ENCODE measurements at places on chromosomes 7 and 10.

- peak; percentile 34 for DNase-seq
These were observed 68.9 kb upstream of the CARD11 start for GRCh38 chr7:3112479-3113134.

- DNase-seq, result no peak
These were observed 88.3 kb upstream of the CACUL1 start for GRCh38 chr10:118842843-118843624.

DNA sequence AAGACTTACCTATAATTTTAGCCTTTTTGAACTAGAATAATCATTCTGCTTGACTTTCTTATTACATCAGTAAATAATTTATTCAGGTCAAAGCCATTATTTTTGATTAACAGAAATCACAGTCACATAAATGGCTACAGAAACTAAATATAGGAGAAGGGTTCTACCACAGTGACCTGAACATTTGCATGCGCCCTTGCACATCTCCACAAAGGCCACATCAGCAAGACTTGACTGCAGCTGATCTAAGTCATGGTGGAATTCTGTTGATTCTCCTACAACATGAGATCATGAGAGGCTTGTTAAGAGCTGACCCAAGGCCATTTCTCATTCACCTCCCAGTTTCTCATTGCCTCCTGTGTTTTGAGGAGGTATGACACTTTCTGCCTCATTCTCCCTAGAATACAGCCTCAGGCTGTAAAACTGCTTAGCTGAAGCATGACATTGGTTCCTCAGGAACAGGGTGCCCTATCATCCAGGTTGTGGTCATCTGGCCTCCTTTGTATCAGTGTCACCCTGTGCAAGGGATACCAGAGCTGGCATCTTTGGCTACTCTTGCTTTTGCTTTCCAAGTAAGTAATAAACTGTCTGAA, 6.7 kb upstream of the IMMP2L start:
- DNase-seq, result no peak

DNA sequence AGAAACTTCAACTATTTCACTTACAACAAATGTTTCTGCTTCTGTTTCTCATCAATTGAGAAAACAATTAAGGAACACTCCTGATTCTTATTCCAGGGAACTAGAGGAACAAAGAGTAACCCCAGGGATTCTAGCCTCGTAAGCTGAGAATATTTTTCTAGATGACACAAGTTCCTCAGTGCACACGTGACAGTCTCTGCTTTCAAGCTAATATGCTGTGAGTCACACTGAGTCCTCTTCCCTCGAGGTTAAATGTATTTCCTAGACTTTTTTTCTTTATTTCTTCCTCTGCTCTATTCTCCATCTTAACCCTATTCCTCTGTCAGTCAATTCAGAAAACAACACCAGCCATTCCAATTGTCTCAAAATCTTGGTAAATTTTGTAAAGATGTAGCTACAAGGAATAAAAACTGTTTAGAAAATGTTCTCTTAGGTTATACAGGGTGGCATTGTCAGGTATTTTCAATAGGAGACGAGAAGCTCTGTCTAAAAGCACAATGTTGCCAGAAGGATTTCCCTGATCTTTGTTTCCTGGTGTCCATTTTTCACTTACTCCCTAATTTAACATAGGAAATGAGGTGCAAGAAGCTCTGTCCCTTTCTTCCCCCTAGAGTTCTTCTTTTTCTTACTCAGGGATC, 5.8 kb upstream of the C1GALT1 start:
- DNase-seq, result no peak

- no peak for DNase-seq
These were observed 224.5 kb upstream of the INHBA start for GRCh38 chr7:41927380-41927779.
